Kidney glomerular epithelial cell (primary cell): ENCODE measurements at places on chromosomes 16 and 17.

GRCh38 chr16:54211203-54211602, 75.4 kb downstream of the IRX3 start:
- DNase-seq = no peak

DNA sequence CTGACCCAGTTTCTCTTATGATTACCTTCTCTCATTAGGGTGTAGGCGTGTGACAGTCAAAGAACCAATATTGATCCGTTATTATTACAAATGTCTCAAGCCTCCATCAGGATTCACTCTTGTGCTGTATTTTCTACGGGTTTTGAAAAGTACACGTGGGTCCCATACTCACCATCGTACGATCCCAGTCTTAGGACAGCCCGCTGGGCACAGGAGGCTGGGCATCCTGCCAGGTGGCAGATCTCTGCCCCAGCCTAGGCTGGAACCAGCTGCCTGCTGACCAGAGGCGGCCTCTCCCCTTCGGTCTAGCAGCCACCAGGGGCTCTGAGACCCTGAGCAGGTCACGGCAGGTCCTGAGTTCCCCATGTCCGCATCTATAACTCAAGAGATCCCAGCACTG, 2.0 kb upstream of the METRNL start:
- no peak for DNase-seq

- DNase-seq = no peak
Observed at GRCh38 chr17:78875363-78876093, 27.5 kb downstream of the CEP295NL start.

DNA sequence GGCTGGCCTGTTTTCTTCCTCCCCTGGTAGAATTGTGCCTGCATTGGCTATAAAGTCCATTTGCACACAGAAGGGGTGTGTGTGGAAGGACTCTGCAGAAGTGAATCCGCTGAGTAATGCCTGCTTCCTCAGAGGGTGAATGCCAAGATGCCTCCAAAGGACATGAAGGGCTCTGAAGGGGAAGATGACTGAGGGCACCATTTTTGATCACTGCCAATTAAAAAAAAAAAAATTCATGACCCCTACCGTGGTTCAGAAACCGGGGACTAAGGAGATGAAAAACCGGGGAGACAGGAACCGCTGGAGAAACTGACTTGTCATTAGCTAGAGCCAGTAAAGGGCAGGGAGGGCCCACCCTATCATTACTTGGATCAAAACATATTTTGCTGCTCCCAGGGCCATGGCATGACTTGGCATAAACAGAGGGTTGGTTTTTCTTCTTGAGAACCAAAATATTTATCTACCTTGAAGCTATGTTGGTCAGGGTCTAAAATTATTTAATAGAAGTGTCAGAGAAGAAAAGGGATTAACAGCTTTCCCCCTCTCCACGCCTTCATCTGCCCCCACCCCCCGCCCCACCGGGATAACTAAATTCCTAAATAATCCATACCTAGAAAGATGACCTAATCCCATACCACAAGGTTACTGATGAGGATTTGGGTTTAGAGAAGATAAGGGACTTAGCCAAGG, 3.6 kb upstream of the USP7 start:
- DNase-seq = no peak

DNA sequence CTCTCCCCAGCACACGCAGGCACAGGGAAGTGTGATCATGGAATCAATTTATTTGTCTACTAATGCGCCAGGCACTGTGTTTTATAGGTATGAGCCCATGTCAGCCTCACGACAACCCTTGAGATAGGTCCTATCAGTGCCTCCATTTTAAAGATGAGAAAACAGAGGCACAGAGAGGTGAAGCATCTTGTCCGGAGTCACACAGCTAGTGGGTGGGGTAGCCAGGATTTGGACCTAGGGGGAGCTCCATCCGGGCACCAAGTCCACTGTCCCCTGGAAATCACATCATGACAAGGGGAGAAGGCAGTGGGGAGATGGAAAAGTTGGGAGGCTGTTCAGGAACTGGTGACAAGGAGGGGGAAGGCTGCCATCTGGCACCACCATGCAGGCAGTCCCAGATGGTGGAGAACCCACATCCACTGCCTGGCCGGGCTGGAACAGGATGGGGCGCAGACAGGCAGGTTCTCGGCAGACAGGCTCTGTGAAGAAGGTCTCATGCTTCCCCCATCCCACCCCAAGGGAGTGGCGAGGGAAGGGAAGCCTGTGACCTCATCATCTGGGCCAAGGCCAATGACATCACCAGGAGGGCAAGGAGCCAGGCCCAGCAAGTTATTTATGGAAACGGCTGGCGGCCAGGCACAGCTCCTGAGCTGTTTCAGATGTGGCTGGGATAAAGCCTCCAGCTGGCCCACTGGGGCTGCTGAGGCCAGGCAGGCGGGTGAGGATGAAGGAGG, 126.0 kb upstream of the SDK2 start:
- DNase-seq = peak; percentile 49

DNA sequence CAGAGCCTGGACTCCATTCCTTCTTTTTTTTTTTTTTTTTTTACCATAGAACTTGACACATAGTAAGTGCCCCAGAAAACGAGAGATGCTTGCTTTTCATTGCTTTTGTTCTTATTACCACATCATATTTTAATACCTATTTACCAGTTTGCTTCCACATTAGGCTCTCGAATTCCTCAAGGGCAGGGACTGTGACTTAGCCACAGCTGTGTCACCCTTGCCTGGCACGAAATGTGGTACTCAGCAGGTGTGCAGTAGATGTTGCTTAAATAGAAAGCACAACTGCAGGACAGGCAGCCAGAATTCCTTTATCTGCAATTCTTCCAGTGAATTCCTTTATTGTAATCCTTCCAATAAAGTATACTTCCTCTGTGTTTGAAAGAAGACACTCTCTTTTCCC, 393.0 kb downstream of the HAPSTR1 start:
- no peak for DNase-seq

DNA sequence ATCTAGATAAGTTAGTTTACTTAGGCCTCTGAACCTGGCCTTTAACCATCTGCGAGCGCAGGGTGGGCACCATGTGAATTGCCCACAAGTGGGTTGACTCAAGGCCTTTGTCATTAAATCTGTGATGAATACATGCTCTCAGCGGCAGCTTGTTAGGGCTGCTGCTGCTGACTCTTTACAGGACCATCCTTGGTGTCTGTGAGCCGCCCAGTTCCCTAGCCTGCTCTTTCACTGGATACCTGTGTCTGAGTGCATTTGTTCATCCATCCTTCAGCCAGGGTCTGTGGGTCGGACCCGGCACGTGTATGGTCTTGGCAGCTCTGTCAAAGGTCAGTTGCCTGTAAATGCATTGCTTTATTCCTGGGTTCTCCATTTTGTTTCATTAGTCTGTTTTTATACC, 321.3 kb downstream of the CNTNAP4 start:
- no peak for DNase-seq

GRCh38 chr17:31394544-31394943, 3.1 kb downstream of the RAB11FIP4 start:
- peak; percentile 39 for DNase-seq

- no peak for DNase-seq
Observed at GRCh38 chr17:35614810-35615209, 27.7 kb downstream of the AP2B1 start.

GRCh38 chr17:40859536-40859935, 7.5 kb downstream of the KRT12 start:
- no peak for DNase-seq

DNA sequence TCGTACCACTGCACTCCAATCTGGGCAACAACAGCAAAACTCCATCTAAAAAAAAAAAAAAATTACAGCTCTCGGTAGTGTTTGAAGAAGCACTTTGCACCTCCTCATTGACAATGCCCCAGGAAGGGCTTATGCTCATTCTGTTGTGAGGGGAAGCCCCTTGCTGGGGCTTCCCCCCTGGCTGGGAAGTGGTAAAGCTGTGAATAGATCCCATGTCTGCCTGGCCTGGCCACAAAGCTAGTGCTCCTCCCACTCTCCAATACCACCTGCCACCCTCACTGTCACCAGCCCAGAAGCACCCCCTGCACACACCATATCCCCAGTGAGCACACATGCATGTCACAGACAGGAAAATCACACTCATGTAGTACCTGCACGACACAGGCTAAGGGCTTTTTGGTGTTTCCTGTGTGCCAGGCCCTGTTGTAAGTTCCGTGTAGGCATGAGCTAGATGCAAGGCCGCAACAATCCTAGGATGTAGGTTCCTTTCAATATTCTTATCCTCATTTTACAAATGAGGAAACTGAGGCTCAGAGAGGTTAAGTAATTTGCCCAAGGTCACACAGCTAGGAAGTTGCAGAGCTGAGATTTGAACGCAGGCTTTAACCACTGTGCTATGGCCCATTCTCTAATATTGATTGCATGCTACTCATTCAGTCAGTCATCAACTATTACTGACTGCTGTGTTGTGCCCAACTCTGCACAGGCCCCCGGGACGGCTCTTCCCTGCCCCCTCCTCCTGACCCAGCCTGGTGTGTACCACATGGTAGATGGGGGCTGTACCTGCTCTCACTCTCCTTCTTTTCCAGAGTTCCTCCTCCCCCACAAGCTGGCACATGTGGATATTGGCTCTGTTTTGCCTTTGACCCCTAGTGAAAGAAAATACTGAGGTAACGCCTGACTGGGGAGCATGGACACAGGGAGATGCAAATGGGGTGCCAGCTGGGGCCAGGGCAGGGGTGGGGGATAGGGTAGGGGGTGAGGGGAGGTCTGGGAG, 11.9 kb upstream of the COL1A1 start:
- no peak for DNase-seq
